ENCODE measurements at places on chromosomes 2 and 18. TPM values are rescaled to one million over a fixed set of nuclear protein-coding genes. Genes with fewer than 3 reads are reported as not detected.
A peak's percentile ranks its signal among the peaks of the same experiment; 100 is the strongest.

BARD1 gene
- polyA plus RNA-seq = 20.0 TPM

DNA sequence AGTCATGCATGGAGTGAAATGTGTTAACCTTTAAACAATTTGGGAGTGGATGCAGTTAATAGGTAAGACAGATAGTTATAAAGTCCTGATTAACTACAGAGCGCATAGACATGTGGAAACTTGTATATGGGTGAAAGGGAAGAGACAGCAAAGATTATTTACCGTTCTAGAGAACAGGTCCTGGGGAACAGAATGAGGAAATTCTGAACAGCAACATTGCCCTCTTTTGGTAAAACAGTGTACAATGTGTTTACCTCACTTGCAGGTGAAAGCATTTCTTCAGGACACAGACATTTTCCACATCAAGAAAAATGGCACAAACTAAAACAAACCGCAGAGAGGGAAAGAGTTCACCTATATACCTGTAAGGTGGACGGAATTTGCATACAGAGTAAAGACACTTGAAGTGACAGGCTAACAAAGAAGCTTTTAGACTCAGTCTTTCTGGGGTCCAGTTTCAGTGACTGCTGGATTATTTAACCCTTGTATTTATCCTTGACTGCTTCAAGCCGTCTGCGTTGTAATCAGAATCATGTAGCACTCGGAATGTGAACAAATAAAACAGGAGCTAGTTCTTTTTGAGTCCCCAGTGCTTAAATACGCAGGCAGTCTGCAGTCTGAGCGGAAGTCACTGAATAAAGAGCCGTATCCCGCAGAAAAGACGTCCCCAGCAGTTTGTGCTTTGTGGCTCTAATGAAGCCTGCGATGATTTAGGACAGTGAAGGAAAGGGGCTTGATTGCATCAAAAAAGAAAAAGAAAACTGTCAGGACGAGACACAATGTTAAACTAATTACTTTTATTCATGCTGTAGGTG, 364.8 kb upstream of the GALNT5 start:
- DNase-seq = peak; percentile 42

DNA sequence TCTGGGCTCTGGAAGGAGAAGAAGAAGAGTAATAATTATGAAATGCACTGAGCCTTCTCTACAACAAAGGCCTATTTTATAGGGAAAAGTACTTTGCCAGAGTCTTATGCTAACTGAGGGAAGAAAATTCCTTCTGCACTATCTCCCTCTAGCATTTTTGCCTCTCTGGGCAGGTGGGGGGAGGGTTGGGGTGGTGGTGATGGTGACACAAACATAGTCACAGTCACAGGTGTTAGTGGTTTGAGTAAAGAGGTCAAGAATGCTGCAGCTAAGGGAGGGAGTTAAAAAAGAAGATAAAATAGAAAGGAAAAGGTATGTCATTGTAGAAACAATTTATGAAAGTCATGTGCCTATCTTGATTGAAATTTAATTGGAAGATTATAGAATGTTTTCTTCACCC, 140.8 kb upstream of the COL3A1 start:
- no peak for DNase-seq

GRCh38 chr2:218902427-218902826, 21.8 kb downstream of the WNT10A start:
- DNase-seq = no peak

CCL20 gene
- 0.36 TPM for polyA plus RNA-seq

ASAP2 gene
- polyA plus RNA-seq = 60.1 TPM

DNA sequence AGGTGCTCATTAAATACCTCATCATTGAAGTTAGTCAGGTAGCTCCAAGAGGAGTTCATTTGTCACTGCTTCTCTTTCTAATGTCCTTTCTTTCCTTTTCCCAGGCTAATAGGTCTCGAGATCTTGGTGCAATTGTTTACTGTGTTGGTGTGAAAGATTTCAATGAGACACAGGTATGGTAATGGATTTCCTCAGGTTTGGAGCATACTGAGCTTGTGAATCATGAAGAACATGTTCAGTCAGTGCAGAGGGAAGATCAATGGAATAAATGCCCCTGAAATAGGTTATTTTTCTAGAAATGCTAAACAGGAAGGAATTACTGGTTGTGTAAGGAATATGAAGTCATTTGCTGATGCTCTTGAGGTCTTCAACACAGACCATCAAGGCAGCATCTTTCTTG, 62.5 kb downstream of the ANTXR1 start:
- DNase-seq = no peak

GRCh38 chr2:6186332-6187151, 494.4 kb downstream of the SOX11 start:
- DNase-seq = no peak

DNA sequence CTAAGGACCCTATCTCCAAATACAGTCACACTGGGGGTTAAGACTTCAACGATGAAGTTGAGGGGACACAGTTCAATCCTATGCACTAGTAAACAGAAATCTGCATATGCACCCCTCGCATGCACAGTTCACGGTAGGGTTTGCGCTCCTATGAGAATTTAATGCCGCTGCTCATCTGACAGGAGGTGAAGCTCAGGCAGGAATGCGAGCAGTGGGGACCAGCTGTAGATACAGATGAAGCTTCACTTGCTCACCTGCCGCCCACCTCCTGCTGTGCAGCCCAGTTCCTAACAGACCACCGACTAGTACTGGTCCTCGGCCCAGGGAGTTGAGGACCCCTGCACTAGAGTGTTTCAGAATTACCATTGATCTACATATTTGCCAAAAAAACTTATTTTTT, 40.0 kb upstream of the FAHD2A start:
- no peak for DNase-seq

AFF3 gene
- polyA plus RNA-seq = 72.9 TPM

SKOR2 gene
- not detected for polyA plus RNA-seq

- DNase-seq = no peak
Observed at GRCh38 chr2:667332-667999, 9.7 kb downstream of the TMEM18 start.

DNA sequence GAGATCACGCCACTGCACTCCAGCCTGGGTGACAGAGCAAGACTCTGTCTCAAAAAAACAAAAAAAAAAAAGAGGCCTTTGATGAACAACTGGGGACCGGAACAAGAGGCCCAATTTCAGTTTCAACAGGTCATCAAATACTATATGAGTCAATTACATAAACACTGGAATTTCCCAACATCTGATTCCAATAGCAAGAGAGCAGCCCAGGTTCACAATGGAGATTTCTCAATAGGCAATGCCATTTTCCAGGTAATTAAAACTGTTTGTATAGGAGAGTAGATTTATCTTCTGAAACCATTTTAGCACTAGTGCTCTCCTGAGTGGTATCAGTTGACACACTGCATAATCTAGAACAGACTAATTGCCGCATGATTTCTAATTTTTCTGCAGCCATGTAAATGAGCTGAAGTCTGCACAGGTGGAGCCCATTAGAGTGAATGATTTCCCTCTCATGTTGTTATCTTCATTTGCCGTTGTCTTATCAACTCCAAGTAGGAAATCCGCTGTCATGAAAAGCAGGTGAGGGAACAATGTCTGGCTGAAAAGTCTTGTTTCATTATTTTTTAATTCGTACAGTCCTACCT, 264.1 kb upstream of the MEIS1 start:
- no peak for DNase-seq

DNA sequence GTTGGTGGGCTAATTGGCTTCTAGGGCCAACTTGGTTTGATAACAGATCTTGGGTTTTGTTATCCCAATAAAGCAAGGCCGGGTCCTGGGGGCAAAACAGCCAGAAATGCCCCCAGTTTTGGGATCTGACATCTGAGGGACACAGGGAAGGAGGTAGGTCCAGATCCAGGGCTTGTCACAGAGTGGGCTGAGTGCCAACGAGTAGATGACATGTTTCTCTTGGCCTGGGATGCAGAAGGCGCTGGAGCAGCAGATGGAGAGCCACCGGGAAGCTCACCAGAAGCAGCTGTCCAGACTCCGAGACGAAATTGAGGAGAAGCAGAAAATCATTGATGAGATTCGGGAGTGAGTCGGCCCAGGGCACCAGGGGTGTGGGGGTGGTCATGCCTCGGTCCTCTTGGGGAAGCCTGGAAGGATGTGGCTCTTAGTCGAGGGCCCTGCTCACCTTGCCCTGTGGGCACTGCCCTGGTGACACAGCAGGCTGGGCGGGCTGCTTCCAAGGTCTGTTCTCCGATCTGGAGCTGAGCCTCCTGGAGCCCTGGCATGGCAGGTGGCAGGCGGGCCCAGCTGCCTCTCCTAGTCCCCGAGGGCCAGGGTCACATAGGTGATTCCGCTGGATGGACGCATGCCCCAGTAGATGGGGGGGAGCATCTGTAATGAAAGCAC, 40.2 kb upstream of the LYPD6B start:
- DNase-seq = no peak

GRCh38 chr18:48933578-48934414, 17.0 kb downstream of the SMAD7 start:
- DNase-seq = no peak

PROKR1 gene
- polyA plus RNA-seq = 0.62 TPM

DNA sequence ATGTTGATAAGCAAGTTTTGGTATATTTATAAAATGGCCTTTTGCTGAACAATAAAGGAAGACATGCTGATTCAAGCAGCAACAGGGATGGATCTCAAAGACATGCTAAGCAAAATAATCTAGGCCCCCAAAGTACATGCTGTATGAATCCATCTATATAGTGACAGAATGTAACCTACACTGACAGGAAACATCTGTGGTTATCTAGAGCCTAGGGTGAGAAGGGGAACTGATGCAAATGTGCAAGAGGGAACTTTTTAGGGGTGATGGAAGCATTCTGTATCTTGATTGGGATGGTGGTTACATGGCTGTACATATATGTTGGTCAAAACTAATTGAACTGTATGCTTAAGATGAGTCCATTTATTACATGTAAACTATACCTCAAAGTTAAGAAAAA, 24.2 kb downstream of the CNRIP1 start:
- DNase-seq = no peak

DNA sequence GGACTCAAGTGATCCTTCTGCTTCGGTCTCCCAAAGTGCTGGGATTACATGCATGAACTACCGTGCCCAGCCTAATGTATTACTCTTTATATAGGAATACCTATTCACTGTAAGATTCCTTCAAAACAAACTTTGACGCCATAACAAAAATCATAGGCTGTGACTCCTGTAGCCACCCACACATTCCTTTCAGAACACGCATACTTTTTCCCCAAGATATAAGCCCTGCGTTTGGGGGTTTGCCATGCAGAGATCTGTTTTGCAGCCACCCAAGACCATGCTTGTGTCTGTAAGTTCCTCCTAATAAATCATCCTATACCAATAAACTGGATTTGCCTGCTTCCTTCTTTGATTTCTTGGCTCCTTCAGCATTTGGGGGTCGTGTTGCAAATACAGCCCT, 46.0 kb upstream of the STON1 start:
- no peak for DNase-seq

DNA sequence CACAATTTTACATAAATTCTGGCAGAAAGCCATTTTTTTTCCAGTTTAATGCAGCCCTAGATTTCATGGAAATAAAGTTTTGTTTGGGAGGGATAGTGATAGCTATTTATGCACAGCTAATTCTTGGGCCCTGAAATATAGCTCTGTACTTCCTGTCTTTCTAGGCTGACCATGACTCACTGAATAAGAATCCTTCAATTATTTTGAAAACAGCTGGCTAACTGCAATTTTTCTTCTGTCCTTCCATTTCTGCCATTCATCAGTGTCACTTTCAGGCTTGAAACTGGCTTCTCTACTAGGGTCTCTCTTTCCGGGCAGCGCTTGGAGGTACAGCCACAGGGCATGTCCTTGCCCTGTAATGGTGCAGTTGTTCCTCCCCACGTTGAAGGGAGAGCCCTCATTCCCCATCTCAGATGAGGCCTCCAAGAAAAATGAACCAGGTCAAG, 97.1 kb upstream of the TMEM178A start:
- peak; percentile 50 for DNase-seq

MPV17 gene
- 82.7 TPM for polyA plus RNA-seq

DYNAP gene
- not detected for polyA plus RNA-seq

- no peak for DNase-seq
Observed at GRCh38 chr2:76157531-76157930, 446.8 kb upstream of the GCFC2 start.

ATP6V1B1 gene
- 1.5 TPM for polyA plus RNA-seq

- DNase-seq = peak; percentile 9
Observed at GRCh38 chr2:65227020-65227455, 593 bp upstream of the ACTR2 start.

CCDC68 gene
- 12.0 TPM for polyA plus RNA-seq

KLHL41 gene
- polyA plus RNA-seq = 1.2 TPM

REG1B gene
- polyA plus RNA-seq = not detected

GRCh38 chr2:57408587-57408986, 638.0 kb upstream of the VRK2 start:
- DNase-seq = no peak

DNA sequence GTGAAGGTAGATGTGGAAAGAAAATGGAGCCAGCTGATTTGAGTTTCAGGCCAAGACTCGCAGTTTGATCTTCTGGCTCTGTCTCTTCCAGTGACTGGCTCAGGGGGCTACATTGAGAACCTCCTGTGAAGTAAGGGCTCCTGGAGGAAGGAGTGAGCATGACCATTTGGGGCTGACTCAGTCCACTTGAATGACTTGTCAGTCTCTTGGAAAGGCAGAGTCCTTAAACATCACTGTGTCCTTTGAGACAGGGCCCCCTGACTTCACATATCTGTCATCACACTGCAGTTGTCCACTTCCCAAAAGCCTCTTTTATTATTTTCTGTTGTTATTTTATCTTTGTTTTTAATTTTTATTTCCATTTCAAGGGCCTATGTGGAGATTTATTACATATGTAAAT, 204.6 kb upstream of the APCDD1 start:
- DNase-seq = no peak

- no peak for DNase-seq
Observed at GRCh38 chr2:54574107-54574859, 118.2 kb downstream of the SPTBN1 start.

DNA sequence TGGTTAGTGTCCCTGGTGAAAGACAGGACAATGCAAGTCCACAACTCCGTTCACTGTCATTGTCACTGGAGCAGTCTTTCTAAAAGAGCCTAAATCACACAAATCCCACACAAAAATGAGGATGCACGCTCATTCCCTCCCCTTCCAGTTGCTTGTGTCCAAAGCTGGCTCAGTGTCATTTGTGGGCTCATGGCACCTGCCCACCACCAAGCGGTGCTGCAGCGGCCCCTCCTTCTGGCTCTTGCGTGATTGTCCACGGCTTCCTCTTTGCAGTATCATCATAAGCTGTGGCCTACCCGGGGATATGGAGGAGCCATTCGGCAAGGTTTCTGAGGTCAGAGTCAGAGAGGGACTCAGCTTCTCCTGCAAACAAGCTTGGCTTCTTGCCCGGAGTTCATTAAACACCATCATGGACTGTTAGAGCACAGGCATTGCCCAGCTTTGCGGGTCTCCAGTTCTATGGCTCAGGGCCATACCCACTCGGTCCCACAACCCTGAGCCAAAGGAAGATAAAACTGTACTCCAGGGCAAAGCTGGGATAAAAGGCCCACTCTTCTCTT, 179.4 kb upstream of the AGAP1 start:
- no peak for DNase-seq
